ENCODE measurements at places on chromosomes 1 and 21. TPM values are rescaled to one million over a fixed set of nuclear protein-coding genes. Genes with fewer than 3 reads are reported as not detected.

DNA sequence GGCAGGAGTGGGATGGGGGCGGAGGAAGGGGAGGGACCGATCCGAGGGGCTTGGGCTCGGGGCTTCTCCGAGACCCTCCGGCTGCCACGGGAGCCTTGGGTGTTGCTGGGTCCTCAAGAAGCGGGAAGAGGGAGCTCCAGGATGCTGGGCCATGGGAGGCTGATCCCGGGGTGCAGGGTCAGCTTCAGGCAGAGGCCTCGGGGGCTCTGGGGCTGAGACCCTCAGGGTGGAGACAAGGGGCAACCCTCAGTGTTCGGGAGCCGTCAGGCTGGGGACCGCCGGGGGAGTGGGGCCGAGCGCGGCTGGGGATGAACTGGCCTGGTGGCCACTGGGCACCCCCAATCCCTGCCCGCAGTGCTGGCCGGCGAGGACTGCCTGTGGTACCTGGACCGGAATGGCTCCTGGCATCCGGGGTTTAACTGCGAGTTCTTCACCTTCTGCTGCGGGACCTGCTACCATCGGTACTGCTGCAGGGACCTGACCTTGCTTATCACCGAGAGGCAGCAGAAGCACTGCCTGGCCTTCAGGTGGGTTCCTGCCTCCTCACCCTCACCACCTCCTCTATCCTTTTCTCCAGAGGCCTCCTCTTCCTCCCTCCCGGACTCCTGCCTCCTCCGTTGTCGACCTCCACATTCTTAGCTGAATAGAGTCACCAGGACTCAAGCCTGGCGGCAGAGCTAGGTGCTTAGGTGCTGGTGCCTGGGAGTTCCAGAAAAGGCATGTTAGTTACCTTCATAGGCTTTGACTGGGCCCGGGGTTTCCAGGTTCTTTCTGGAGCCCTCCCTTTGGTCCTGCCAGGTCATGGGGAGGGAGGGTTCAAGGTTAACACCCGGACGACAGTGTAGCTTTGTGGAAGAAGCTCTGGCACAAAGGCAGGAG, 631 bp downstream of the SHISA4 start:
- DNase-seq, result no peak

DNA sequence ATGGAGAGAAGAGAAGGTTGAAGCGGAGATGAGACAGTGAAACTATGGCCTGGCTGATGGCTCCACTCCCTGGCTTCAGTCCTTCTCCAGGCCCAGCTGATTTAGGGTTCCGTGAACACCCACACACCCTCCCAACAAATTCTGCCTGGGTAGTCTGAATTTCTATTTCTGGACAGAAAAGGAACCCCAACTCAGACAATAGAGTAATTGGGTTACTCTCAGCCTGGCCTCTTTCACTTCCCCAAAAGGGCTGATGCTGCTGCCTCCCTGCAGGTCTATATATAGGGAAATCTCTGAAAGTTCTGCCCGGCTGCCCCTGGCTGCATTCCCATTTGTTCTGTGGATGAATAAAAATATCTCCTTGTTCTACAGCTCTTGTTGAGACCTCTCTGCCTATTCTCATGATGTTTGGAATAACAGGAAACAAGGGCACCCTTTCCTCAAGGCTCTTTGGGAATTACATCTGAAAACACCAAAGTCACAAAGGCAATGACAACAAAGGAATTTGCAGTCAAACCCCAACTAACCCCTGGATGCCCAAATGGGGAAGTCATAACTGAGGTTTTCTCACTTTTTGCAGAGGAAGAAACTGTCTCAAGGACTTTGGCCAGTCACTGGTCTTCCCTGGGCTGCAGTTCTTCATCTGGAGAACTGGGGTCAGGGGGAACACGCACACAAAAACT, 11.4 kb upstream of the ZSCAN20 start:
- DNase-seq, result peak; percentile 51

DNA sequence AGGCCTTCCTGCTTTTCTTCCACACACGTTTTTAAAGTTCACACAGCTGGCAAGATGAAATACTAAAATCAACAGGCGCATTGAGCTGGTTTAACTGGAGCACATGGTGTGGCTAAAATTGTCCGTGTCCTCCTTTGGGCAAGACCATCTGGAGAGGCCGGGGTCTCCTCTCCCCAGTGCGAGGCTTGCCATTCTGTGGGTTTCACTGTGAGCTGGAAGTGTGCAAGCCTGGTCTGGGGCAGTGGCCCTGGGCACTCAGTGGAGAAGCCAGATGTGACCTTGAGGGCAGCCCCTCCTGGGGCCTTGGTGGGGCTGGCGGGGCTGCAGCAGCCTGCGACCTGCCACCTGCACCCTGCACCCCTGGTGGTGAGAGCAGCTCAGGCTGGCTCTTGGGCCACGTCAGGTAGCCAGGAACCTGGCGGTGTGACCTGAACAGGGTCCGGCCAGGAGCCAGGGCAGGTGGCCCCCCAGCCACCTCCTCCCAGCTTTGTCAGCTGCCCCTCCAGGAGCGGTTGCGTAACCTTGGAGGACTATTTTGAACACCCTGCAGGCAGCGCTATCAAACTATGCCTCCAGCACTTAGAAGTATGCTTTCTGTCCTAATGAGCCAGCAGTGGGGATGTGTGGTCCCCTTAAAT, 52.4 kb downstream of the SLC37A1 start:
- peak; percentile 12 for DNase-seq

DNA sequence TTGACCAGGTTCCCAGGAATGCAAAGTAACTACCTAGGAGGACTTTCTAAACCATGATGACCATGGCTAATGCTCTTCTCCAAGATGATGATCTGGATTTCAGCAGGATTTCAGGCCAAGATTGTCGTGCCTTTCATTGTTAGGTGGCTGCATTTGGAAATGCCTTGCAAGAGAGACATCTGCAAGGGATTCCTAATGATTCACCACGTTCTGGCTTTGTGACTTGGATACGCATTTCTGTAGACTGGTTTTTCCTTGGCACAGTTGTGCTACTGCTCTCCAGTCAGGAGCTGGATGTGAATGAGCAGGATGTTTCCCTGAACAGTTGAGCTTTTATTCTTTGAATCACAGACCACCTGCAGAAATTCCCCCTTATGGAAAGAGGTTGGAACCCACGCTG, 212.4 kb downstream of the BACH1 start:
- no peak for DNase-seq

DNA sequence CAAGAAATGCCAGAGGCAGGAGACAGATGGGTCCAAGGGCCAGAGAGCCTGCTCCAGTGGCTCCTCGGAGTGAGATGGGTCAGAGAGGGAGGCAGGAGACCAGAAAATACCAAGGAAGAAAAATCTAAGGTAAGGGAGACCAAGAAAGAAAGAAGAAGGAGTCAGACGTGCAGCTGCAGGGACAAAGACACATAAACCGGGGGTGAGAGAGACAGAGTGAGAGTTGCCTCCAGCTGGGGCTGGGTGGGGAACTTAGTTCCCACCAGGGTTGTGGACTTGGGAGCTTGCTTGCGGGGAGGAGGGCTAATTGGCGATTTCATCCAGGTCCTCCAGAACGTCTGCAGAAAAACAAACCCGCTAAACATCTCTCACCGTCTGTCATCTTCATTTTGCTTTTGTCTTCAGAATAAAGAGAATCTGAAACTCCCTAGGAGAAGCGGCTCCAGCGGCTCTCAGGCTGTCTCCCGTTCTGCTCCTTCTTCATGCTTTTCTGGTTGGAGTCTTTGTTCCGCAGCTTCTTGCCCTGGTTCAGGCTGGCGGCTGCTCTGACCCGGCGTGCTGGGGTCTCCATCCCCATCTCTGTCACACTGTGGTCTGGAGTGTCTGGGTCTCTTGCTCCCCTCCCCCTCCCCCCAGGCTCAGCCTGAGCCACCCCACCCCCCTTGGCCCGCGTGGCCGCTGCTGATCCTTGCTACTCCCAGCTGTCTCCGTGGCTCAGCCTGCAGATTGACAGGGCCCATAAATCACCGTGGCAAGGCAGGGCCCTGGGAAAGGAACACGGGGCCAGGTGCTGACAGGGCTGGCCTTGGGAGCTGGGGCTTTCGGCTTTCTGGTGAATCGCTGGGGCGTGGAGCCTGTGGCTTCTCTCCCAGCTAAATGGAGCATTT, 66.6 kb downstream of the UBIAD1 start:
- DNase-seq, result peak; percentile 30

The LCE3D gene
- not detected for total RNA-seq

The KRTAP12-2 gene
- not detected for total RNA-seq

The GJB5 gene
- not detected for total RNA-seq

Data from left colon (tissue), 2 donors.